ENCODE measurements at places on chromosomes 13 and 19. TPM values are rescaled to one million over a fixed set of nuclear protein-coding genes. Genes with fewer than 3 reads are reported as not detected.

DNA sequence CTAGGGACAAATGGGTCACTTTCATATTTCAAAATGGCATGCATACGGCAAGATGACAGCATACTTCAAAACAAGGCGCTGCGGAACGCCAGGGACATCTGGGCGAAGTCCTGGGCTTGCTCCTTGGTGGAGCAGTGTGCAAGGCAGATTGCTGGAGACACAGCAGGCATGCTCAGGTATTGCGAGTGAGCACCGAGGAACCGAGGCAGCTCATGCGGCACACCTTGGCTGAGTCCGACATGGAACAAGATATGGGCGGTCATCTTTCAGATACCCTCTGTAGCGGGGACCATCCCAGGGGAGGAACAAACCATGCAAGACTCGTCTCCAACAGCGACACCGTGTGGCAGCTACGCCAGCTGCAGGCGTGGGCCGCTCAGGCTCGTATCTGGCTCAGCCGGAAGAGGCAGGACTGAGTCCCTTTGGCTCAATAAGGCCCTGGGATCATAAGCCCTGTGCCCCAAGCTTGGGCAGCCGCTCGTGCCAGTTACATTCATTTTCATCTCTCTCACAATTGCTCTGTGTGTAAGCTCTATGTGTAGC, 112.4 kb downstream of the NUFIP1 start:
- no peak for DNase-seq

The POMP gene
- 101 TPM for total RNA-seq

- peak; percentile 9 for DNase-seq
Measured at GRCh38 chr13:75636436-75637180, 478 bp downstream of the LMO7 start.

DNA sequence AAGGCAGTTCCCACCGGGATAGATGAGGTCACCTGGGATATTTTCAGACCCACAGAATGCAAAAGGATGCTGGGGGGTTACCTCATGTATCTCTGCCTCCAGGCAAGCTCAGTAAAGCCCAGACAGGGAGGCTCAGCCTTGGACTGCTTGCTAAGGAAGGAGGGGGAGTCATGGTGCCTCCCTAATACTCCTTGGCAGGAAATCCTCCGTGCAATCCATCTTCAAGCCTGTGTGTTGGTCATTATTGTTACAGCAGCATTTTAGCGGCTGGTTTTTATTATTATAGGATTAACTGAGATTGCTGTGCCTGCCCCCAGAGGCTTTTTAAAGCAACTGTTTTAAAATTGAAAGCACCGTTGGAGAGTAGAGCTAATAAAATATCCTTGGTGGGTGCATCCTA, 188.5 kb upstream of the UBL3 start:
- no peak for DNase-seq

- DNase-seq = no peak
Measured at GRCh38 chr19:11100049-11100448, 10.8 kb downstream of the LDLR start.

- no peak for DNase-seq
Measured at GRCh38 chr13:80633251-80633650, 292.3 kb upstream of the SPRY2 start.

GRCh38 chr19:30743011-30743410, 370.8 kb downstream of the ZNF536 start:
- DNase-seq = no peak

GRCh38 chr13:112252804-112253590, 123.2 kb upstream of the SPACA7 start:
- DNase-seq = no peak

The DENND1C gene
- total RNA-seq = 0.30 TPM

The LILRB3 gene
- 7.5 TPM for total RNA-seq

The AZU1 gene
- total RNA-seq = not detected

- DNase-seq = no peak
Measured at GRCh38 chr13:33263484-33263883, 22.1 kb downstream of the STARD13 start.

- DNase-seq = peak; percentile 63
Measured at GRCh38 chr19:15421721-15422260, 3.0 kb upstream of the AKAP8L start.

The CEACAM20 gene
- not detected for total RNA-seq

GRCh38 chr13:113897161-113897560, 33.3 kb upstream of the GAS6 start:
- no peak for DNase-seq

GRCh38 chr13:104773775-104774174, 1707.6 kb upstream of the SLC10A2 start:
- no peak for DNase-seq

The ZNF333 gene
- 8.4 TPM for total RNA-seq

GRCh38 chr19:5563008-5563431, 4.7 kb downstream of the TINCR start:
- no peak for DNase-seq

GRCh38 chr13:84940167-84940566, 859.1 kb downstream of the SLITRK6 start:
- DNase-seq = no peak

- DNase-seq = no peak
Measured at GRCh38 chr13:113746143-113746525, 12.9 kb upstream of the TMEM255B start.

The ADGRE3 gene
- total RNA-seq = not detected

GRCh38 chr19:2542341-2543069, 66.6 kb downstream of the GADD45B start:
- DNase-seq = no peak

DNA sequence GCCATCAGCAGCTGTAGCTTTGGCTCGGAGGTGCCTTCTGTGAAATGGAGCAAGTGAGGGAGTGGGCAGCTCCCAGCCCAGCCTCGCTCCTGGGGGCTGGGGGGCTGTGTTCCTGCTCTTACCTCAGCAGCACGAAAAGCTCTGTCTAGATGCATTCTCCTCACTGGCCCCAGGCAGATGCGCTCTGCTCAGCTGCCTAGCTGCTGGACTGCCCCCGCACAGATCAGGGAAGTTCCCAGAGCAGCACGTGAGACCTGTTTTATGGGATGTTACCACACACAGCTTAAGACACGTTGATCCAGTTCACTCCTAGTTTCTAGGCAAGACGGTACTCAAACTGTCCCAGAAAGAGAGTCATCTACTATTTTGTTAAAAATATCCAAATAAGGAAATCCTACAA, 13.6 kb downstream of the LCP1 start:
- DNase-seq = no peak

- peak; percentile 33 for DNase-seq
Measured at GRCh38 chr19:43664018-43664417, 6.0 kb downstream of the PLAUR start.

The ZNF296 gene
- total RNA-seq = not detected

DNA sequence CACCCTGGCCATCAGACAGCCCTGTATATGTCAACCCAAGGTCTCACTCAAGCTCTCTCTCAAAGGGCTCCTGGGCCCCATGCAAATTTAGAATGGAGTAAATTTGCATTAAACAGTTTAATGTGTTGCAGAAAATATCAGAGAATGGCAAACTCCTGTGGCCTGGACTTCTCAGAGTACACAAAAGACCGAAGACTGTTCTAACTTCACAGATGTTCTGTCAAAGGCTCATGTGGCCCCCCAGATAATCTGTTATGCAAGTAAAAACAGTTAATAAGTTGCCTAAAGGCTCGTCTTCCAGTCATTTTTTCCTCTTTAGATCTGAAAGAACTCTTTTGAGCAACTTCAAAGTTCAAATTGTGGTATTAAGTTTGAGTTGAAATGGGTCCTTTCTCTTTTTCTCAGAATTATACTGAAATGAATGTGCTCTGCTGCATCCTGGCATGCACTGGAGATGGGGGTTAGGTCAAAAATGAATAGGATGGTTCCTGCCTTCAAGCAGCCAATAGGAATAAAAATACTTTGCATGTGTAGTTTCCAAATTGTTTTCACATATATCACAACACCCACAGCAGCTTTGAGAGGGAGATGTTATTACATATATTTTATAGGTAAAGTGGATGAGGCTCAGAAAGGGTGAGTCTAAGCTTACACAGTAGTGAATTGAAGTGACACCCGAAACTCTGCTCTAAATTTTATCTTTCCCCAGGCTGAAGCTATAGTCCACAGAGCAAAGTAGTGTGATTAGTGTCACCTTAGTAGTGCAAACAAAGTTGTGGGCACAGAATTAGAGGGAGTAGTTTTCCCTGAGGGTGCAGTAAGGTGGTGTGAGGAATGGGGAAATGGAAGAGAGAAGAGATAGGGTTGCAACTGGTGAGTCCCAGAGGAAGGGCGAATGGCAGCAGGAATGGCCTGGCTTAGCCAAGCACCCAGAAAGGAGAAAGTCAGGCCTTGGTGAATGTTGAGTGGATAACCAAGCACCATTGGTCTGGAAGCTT, 205.0 kb upstream of the RFC3 start:
- DNase-seq = no peak

GRCh38 chr13:96632536-96633320, 361.5 kb downstream of the OXGR1 start:
- no peak for DNase-seq

DNA sequence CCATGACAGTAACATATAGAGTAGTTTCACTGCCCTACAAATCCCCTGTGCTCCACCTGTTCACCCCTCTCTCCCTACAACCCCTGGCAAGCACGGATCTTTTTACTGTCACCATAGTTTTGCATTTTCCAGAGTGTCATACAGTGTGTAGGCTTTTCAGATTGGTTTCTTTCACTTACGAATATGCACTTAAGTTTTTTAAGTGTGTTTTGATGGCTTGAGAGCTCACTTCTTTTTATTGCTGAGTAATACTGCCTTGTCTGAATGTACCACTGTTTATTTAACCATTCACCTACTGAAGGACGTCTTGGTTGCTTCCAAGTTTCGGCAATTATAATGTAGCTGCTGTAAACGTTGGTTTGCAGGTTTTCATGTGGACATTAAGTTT, 175.1 kb downstream of the ITGBL1 start:
- no peak for DNase-seq

- DNase-seq = no peak
Measured at GRCh38 chr19:49324801-49325576, at the start of gene SLC6A16. TSS of gene SLC6A16 (minus strand) at chr19:49325191. CDS start at chr19:49311347, 13,844 bp downstream.

The CGB8 gene
- not detected for total RNA-seq

The DACH1 gene
- 4.7 TPM for total RNA-seq

- no peak for DNase-seq
Measured at GRCh38 chr19:17671906-17672305, 16.2 kb downstream of the UNC13A start.

- DNase-seq = no peak
Measured at GRCh38 chr13:43732726-43733125, 54.0 kb downstream of the ENOX1 start.

The GAS6 gene
- 200 TPM for total RNA-seq

GRCh38 chr13:107203146-107203847, 635.4 kb upstream of the ARGLU1 start:
- DNase-seq = peak; percentile 15

- peak; percentile 40 for DNase-seq
Measured at GRCh38 chr19:57664269-57665127, 4.2 kb upstream of the ZSCAN4 start.

DNA sequence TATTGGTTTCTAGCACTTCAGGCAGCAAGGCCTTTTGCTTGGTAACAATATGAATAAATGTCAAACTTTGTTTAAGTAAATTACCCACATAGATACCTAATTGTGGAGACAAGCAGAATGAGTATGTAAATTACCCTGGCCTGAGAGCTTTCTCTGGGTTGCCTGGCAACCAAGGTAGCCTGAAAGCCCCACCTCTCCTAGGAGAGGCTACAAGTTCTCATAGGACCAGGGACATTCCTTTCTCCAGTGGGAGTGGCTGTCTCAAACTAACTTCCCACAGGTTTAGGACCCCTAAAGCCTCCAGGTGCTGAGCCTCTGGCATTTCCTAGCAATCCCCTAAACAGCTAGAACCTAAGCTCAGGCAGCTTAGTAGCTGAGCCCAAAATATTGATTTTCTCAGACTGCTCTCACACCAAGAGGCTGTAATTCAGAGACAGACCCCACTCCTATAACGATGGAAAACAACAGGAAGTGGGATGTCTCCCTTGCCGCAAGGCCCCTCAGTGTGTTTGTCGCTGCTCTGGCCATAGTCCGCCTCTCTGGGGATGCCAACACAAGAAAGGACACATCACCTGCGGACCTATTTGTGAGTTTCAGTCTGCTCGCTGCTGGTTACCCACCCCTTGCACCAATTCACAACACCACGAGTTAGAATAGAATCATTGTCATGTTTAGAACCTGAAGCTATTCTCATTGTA, 207.3 kb downstream of the DLEU7 start:
- DNase-seq = no peak

DNA sequence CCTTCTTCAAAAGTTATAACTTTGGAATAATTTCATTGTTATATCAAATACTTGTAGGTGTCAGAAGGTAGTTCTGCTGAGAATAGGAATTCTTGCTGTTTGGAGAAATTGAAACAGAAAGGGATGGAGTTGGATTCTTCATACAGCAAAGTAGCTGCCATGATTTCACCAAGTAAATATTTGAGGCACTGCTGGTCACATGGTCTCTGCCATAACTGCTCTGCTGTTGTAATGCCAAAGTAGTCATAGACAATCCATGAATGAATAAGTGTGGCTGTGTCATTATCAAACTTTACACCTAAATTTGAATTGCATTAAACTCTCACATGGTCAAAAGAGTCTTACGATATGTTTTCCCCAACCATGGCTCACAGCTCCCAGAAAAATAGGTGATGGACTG, 308.6 kb downstream of the GPC6 start:
- DNase-seq = no peak

- no peak for DNase-seq
Measured at GRCh38 chr13:93700115-93700514, 473.5 kb downstream of the GPC6 start.

GRCh38 chr19:57110592-57111328, 9.0 kb upstream of the USP29 start:
- no peak for DNase-seq

- no peak for DNase-seq
Measured at GRCh38 chr19:17127671-17128070, 52.1 kb downstream of the MYO9B start.

DNA sequence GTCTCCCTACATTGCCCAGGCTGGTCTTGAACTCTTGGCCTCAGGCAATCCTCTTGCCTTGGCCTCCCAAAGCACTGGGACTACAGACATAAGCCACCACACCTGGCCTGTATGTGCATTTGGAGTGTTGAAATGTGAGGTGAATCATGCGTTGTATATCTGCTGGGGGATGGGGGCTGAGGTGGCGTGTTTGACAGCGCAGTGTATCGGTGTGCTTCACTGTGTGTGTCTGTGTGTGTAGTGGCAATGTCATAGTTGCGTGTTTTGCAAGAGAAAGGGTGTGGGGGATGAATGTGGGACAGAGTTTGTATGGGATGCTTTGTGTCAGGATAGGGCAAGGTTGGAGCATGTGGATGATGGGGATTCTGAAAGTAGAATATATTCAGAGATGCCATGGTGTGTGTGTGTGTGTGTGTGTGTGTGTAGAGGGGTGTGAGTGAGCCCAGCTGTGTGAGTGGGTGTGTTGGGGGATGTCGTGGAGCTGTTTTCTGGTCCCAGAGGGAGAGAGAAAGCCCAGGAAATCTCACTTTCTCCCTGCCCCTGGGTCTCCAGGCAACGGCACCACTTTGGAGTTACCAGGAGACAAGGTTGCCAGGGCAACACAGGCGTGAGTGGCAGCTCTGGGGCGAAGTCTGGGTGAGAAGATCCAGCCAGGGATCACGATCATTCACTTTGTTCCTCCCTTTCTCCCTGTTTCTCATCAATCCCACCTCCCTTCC, 1.1 kb upstream of the SWSAP1 start:
- no peak for DNase-seq

The TEX101 gene
- total RNA-seq = not detected
